AG09309 (cell line): ENCODE measurements at places on chromosomes 7 and 10.
A peak's percentile ranks its signal among the peaks of the same experiment; 100 is the strongest.

DNA sequence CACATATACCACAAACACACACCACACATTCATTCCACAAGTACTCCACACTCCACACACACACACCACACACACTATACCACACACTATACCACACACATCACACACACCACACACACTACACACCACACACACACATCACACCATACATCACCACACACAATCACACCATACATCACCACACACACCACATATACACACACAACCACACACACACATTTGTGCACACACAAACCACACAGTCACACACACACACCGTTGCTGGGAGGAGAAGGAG lies 112.8 kb downstream of the PTPN20 start:
- DNase-seq: no peak

- DNase-seq: no peak
Measured at GRCh38 chr7:32639122-32639521, 143.8 kb downstream of the AVL9 start.

- no peak for DNase-seq
Measured at GRCh38 chr7:134798155-134798554, 18.7 kb downstream of the CALD1 start.

DNA sequence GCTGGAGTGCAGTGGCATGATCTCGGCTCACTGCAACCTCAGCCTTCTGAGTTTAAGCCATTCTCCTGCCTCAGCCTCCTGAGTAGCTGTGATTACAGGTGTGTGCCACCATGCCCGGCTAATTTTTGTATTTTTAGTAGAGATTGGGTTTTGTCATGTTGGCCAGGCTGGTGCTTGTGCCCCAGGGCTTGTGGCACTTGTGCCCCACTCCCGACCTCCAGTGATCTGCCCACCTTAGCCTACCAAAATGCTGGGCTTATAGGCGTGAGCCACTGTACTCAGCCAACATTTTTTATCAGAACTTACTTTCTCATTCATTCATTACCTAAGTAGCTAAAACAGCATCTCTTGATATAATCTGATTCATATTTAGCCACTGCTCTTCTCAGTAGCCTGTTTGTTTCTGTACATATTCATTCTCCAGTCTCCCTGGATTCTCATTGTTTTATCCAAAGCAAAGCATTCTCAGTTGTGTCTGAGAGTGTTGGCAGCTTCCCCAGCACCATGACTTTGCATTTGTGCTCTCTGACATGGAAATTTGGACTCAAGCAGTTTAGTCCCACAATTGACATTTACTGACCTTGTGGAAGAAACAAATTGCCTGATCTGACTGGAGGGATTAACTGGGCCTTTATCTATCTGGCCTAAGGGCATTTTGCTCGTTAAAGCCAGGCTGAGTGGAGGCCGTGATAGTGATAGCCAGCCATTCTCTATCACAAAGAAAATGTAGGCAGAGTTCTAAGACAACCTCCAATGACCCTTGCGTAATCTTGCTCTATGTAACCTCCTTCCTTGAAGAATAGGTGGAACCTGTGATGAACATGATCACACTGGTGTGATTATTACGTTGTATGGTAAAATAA lies 44.9 kb downstream of the AKR1B15 start:
- peak; percentile 86 for DNase-seq

DNA sequence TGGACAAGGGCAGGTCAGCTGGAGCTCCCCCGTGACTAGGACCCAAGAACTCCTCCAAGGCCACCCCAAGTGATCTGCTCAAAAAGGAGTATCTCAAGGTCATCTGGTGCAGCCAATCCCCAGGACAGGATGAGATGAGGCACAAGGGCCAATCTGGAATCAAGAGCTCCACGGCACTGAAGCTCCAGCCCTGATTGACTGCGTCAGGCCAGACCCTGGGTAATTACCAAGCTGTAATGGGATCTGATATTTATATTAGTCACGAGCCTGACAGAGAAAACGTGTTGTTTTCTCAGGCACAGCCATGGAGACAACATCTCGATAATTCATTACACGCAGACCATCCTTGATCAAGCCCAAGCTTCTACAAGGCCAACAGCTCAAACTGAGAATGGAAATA lies 4.2 kb downstream of the KCNMA1 start:
- no peak for DNase-seq

GRCh38 chr7:106290319-106290718 lies 5.5 kb upstream of the NAMPT start:
- DNase-seq: no peak

GRCh38 chr10:75593692-75594556 lies 162.5 kb downstream of the LRMDA start:
- no peak for DNase-seq

GRCh38 chr7:157890921-157891401 lies 554.2 kb downstream of the DNAJB6 start:
- DNase-seq: no peak

GRCh38 chr10:132787495-132788179 lies 1.7 kb upstream of the NKX6-2 start:
- no peak for DNase-seq

DNA sequence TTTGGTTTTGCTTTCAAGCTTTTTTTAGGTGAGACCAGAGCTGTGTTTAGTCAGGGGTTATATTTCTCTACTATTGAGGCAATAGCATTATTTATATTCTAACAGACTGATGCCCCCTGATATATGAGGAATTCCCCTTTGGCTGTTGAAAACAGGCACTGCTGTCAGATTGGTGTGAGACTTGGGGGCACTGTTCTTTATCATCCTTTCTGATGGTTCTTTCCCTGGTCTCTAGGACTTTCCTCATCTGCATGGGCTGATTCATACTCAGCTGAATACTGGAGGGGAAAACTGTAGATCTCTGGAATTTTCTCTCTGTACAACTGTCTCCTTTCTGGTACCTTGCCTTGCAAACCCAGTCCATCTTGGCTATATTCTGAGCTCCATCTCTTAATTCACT lies 10.0 kb upstream of the ICA1 start:
- DNase-seq: no peak

DNA sequence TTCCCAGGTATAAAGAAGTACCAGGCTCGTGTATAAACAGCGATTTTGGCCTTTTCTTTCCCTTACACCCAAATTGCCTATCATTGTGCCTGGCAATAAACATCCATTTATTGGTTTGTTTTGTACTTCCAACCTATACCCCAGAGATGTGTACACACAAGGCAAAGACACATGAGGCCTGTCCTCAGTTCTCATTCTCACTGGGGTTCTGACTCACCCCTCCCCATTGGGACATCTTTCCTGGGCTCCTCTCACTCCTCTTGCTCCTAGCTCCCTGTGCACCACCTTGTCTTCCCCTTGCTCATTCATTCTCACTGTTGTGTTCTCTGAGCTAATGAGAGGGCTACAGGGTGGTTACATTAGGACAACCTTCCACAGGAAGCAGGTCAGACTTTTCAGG lies 240.7 kb downstream of the ANK3 start:
- no peak for DNase-seq

- DNase-seq: no peak
Measured at GRCh38 chr7:80815733-80816132, 103.1 kb downstream of the SEMA3C start.

GRCh38 chr7:38372290-38372689 lies 98.9 kb upstream of the TARP start:
- no peak for DNase-seq

DNA sequence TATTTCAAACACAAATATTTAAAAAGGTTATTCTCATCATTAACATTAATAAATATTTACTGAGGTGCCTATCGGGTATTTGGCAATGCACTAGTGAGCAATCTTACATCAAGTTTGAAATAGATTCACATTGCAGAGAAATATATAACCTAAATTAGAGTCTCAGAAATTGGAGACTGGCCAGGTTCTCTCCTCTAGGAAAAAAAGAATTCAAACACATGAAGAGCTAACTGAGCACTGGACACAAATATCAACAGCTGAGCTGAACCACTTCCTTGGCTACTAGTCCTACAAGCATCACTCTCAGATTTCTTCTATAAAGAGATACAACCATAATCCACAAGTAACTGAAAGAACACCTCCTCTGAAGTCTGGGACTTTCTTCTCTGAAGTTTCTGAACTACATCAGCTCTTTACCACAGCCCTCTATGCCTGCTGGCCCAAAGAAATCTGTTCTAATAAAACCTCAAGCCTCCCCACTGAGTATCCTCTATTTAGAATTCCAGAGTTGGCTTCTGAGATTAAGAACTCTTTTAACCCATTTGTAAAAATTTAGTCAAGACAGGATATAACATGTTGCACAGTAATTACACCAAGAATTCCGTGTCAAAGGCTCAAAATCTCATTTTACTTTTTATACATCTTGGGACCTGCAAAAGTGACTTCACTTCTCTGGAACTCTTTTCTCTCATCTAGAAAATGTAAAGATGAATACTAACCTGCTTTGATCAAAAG lies 45.2 kb downstream of the MTERF1 start:
- DNase-seq: no peak

- DNase-seq: no peak
Measured at GRCh38 chr7:4606797-4607196, 75.3 kb upstream of the FOXK1 start.

DNA sequence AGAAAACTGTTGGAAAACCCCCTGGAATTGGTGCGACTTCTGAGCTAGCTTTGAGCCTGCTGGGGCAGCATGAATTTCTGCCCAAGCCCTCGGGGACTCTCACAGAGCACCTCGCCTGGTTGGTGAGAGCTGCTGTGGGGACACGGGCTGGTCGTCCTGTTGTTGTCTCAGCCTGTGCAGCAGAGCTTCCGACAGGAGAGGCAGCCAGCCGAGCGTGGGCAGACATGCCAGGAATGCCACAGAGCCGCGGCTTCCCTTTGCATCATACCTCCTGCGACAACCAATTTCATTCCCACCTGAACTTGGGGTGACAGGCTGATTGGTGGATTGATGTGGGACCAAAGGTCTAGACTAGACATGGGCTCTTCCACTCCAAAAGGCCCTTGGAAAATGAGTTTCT lies 60.2 kb upstream of the NRBF2 start:
- no peak for DNase-seq

GRCh38 chr10:52297747-52298146 lies 16.3 kb upstream of the DKK1 start:
- no peak for DNase-seq
